Large intestine (tissue), 12 donors: ENCODE measurements at places on chromosomes 3 and 15. TPM values are rescaled to one million over a fixed set of nuclear protein-coding genes. Genes with fewer than 3 reads are reported as not detected.
A peak's percentile ranks its signal among the peaks of the same experiment; 100 is the strongest.

GRCh38 chr3:18712713-18713576, 287.8 kb upstream of the SATB1 start:
- no peak overlapping the region for H3K27ac ChIP-seq
- no peak for DNase-seq
- no peaks in the 10 kb centered on the region for H3K27me3 ChIP-seq
- no peaks in the 10 kb centered on the region for H3K36me3 ChIP-seq
- H3K4me1 ChIP-seq = no peaks in the 10 kb centered on the region

DUOXA2 gene
- polyA plus RNA-seq = not detected

DNA sequence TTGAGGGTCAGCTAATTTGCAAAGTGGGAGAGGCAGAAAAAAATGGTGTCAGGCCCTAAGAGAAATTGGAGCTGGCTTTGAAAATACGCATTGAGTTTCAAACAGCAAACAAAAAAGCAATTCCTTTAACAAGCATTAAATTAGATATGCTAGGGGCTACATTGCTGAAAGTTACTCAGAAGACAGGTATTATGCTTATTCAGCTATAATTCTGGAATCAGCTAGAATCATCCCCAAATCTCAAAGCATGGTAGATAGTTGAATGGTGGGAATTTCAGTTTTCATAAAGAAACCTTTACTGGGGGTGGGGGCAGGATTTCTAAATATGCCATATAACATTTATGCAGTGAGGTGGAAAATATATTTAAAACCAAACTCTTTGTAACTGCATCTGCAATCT, 50.5 kb downstream of the BHLHE40 start:
- H3K4me1 ChIP-seq = peaks cover 7% of the 10 kb centered on the region
- H3K27ac ChIP-seq = no peak overlapping the region
- no peak overlapping the region for H3K4me3 ChIP-seq
- DNase-seq = no peak

DNA sequence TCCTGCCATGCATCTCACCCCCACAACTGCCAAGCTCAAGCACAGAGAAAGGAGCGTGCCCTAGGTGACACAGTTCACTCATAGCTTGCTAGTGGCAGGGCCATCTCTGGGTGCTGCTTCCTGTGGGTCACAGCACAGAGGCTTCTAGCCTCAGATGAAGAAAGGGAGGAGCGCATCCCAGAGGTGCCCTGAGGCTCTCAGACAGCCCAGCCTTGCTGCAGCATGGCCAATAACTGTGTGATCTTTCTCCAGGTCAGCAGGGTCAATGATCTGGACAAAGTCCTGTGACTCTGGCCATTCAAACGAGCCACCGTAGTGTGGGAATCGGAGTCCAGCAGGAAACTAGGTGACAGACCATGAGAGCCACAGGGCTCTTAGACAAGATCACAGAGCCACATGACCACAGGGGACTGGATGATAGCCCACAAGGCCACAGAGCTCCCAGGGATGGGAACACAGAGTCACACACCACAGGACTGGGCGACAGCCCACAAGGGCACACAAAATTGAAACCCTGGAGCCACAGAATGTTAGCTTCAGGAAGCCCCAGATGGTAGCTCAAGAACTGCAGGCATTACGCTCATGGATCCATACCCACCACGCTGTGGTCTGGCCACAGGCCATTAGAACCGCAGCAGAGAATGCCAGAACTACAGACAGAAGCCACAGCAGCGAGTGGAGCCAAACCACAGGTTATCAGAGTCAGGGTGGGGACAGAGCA, 25.9 kb upstream of the GRIP2 start:
- peaks cover 12% of the 10 kb centered on the region for H3K27me3 ChIP-seq
- H3K4me3 ChIP-seq = no peak overlapping the region
- no peak for DNase-seq

DNA sequence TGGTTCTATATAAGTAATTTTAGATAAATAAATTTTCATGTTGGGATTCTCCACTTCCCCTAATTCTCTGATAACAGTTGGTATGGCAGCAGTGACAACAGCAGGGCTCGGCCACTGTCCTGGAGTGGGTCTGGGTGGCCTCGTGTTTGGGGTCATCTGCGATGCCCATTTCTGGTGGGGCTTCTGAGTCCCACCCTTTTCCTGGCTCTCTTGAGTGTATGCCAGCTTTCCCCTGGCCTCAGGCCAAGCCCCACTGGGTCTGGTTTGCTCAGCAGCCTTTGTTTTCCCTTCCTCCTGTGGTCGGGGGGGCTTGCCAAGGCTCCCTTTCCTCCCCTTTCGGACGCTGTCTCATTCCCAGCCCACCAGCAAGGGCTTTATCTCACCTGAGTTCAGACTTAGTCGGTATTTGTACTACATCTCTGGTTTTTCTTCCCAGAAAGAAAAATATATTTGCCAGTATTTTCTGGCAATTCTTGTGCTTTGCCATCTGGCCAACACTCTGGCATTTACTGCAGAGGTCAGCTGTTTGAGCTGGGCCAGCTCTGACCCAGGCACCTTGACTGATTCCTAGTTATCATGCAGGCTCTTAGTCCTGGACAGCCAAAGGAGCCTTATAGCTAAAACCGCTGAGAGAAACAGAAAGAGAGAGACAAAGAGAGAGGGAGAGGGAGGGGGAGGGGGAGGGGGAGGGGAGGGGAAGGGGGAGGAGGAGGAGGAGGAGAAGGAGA, 35.2 kb downstream of the MYZAP start:
- H3K27me3 ChIP-seq = no peaks in the 10 kb centered on the region
- DNase-seq = no peak
- no peak overlapping the region for H3K27ac ChIP-seq
- no peaks in the 10 kb centered on the region for H3K4me1 ChIP-seq
- no peak overlapping the region for H3K4me3 ChIP-seq

- no peak overlapping the region for H3K27ac ChIP-seq
- no peaks in the 10 kb centered on the region for H3K27me3 ChIP-seq
Observed at GRCh38 chr3:123157209-123157597, 44.5 kb upstream of the SEC22A start.

C3orf85 gene
- 95.5 TPM for polyA plus RNA-seq

DNA sequence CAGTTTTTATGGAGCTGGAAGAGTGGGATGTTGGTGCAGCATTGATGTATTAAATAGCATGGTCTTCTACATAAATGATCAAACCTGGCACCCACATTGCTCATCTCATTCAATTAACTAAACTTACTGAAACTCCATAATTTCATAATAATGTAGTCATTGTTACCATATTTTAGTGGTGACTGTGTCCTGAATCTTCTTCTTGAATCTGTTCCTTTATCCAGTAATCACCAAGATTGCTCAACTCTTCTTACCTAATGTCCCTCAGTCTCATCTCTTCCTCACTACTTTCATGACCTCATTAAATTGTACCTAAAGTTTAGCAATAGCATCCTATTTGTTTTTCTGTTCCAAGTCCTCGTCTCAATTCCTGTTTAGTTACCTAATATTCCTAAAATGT, 69.8 kb downstream of the FGF7 start:
- no peak for DNase-seq
- no peaks in the 10 kb centered on the region for H3K36me3 ChIP-seq
- no peaks in the 10 kb centered on the region for H3K27me3 ChIP-seq
- H3K4me1 ChIP-seq = no peaks in the 10 kb centered on the region
- H3K27ac ChIP-seq = no peak overlapping the region
- no peak overlapping the region for H3K4me3 ChIP-seq

IQCF5 gene
- not detected for polyA plus RNA-seq

DNA sequence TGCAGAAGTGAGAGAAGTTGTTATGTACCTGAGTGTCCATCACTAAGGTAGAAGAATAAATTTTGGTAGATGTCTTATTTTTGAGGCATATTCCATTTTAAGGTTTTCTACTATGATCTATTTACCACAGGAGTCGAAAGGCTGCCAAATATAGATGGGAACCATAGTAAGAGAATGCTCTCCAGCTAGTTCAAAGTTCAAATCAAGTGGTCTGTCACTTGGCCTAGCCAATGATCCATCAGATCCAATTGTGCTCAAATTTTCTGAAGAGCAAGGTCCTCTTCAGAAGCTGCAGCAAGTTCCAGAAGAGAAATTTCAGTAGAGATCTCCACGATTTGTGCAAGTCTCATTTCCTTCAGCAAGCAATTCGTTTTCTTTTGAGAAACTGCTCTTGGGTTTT, 10.9 kb downstream of the PROS1 start:
- H3K27ac ChIP-seq = no peak overlapping the region
- no peak for DNase-seq
- H3K36me3 ChIP-seq = no peaks in the 10 kb centered on the region

GRCh38 chr15:34783991-34784390, 11.4 kb downstream of the ACTC1 start:
- H3K36me3 ChIP-seq = no peaks in the 10 kb centered on the region
- no peak overlapping the region for H3K4me3 ChIP-seq
- H3K27me3 ChIP-seq = no peaks in the 10 kb centered on the region
- no peak for DNase-seq
- no peak overlapping the region for H3K27ac ChIP-seq

SNTN gene
- not detected for polyA plus RNA-seq

- peaks cover 20% of the 10 kb centered on the region for H3K4me1 ChIP-seq
- H3K36me3 ChIP-seq = no peaks in the 10 kb centered on the region
- peak overlapping the region; percentile 83 for H3K4me3 ChIP-seq
- peak; percentile 87 for DNase-seq
- H3K27ac ChIP-seq = peak overlapping the region; percentile 79
Observed at GRCh38 chr3:111859974-111860859, 1.2 kb downstream of the PHLDB2 start.

LARP6 gene
- 6.2 TPM for polyA plus RNA-seq

- no peaks in the 10 kb centered on the region for H3K27me3 ChIP-seq
- no peak overlapping the region for H3K4me3 ChIP-seq
- no peaks in the 10 kb centered on the region for H3K36me3 ChIP-seq
- DNase-seq = no peak
- no peak overlapping the region for H3K27ac ChIP-seq
Observed at GRCh38 chr3:25306705-25307104, 121.4 kb upstream of the RARB start.

C15orf62 gene
- 5.4 TPM for polyA plus RNA-seq

DNA sequence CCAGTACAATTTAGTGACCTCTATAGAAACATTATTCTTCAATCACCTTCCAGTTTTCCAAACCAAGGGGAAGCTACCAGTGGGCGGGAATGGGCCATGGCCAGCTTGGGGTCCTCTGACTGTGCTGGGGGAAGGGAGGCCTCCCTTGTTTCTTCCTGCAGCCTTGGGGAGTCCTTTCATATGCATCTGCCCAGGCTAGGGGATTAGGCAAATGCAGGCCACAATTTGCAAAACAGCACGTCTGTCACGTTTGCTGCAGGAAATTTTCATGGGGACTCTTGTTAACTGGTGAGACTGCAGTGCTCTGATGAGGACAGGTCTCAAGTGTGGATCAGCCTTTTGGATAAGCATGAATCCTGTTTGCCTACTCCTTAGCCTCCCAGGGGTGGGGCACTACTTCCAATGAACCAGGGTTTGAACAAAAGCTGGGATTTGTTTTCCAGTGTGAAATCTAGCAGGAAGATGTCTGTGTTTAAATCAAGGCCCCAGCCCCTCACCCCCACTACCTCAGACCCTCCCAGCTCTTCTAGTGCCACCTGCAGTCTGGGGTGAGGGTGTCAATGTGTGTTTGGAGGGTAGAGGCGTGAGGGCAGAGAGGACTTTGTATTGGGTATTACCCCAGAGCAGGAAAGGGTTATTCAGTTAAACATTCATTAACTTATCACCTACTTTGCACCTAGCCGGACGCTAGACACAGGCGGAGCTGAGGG, 219.9 kb downstream of the OPA1 start:
- peak overlapping the region; percentile 45 for H3K27ac ChIP-seq
- peaks cover 56% of the 10 kb centered on the region for H3K4me1 ChIP-seq
- no peaks in the 10 kb centered on the region for H3K27me3 ChIP-seq
- DNase-seq = peak; percentile 73

NR2E3 gene
- polyA plus RNA-seq = 0.54 TPM

DNA sequence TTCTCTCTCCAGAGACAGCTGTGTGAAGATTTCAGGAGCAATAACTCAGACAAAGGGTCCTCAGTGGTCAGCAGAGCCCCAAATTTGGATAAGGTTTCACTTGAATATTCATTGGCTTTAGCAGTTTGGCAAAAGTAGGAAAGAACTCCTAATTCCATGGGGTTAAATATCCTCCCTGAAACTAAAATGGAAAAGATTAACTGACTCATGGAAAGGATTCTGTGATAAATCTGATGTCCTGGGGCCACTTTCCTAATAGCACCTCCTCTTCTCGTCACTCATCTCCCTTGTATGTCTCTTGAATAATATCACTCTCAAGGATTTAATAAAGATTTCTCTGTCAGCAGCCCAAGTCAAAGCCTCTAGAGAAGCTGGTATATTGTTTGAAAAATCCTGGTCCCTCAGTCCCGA, 33.3 kb upstream of the TBC1D23 start:
- H3K4me1 ChIP-seq = no peaks in the 10 kb centered on the region
- no peak overlapping the region for H3K4me3 ChIP-seq
- no peak overlapping the region for H3K27ac ChIP-seq
- H3K36me3 ChIP-seq = no peaks in the 10 kb centered on the region
- no peak for DNase-seq

DNA sequence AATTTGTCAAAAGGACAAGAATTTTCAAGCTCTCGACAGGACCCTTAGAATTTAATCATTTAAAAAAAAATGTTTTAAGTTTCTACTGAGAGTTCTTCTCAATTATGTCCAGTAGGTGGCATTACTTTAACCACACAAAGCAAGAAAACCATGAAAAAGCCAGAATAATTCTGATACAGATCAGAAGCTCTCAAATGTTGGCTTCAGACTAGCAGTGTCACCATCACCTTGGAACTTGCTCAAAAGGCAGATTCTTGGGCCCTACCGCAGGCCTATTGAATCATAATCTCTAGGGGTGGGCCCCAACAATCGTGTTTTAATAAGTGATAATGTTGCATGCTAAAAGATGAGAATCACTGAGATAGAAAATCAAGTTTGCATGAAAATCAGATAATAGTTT, 99.5 kb upstream of the KCNMB2 start:
- H3K36me3 ChIP-seq = no peaks in the 10 kb centered on the region
- no peak for DNase-seq
- H3K27ac ChIP-seq = no peak overlapping the region
- no peaks in the 10 kb centered on the region for H3K4me1 ChIP-seq

SLC22A13 gene
- 0.34 TPM for polyA plus RNA-seq

GRCh38 chr3:137768361-137769321, 4.5 kb downstream of the SOX14 start:
- H3K27ac ChIP-seq = no peak overlapping the region
- H3K4me3 ChIP-seq = peak overlapping the region; percentile 2
- H3K27me3 ChIP-seq = peaks cover 94% of the 10 kb centered on the region

DNA sequence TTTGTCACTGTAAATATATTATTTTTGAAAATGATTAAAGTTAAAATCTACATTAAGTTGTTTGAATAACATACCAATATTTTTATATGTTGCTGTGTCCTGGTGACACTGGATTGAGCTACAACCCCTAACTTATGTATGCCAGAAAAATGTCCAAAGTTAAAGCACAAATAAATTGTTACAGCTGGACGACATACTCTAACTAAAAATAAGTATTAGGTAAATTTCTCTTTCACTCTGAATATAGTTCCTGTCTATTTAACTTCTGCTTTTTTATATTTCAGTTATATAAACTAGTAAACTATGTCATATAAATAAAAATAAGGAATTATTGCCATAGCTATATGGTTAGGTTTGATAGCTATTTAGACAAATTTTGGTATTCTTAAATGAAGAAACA, 118.5 kb upstream of the SAMMSON start:
- H3K4me1 ChIP-seq = no peaks in the 10 kb centered on the region
- H3K27ac ChIP-seq = no peak overlapping the region
- no peak overlapping the region for H3K4me3 ChIP-seq
- no peak for DNase-seq
- no peaks in the 10 kb centered on the region for H3K36me3 ChIP-seq

ATP8B4 gene
- polyA plus RNA-seq = 4.4 TPM

- no peak overlapping the region for H3K27ac ChIP-seq
- no peaks in the 10 kb centered on the region for H3K27me3 ChIP-seq
- DNase-seq = no peak
- no peaks in the 10 kb centered on the region for H3K36me3 ChIP-seq
- no peak overlapping the region for H3K4me3 ChIP-seq
Observed at GRCh38 chr15:48845123-48845522, 32.8 kb upstream of the EID1 start.
